Stimulated activated CD8-positive, alpha-beta memory T cell treated with anti-CD3 and anti-CD28 coated beads, Interleukin-4, amount 100 ng/mL, for 24 hours (primary cell): ENCODE measurements at places on chromosomes 16 and 17.

- no peak for DNase-seq
Measured at GRCh38 chr17:2238432-2239169, 65.0 kb downstream of the SMG6 start.

- peak; percentile 49 for DNase-seq
Measured at GRCh38 chr16:67546761-67547422, 15.4 kb upstream of the CTCF start.

DNA sequence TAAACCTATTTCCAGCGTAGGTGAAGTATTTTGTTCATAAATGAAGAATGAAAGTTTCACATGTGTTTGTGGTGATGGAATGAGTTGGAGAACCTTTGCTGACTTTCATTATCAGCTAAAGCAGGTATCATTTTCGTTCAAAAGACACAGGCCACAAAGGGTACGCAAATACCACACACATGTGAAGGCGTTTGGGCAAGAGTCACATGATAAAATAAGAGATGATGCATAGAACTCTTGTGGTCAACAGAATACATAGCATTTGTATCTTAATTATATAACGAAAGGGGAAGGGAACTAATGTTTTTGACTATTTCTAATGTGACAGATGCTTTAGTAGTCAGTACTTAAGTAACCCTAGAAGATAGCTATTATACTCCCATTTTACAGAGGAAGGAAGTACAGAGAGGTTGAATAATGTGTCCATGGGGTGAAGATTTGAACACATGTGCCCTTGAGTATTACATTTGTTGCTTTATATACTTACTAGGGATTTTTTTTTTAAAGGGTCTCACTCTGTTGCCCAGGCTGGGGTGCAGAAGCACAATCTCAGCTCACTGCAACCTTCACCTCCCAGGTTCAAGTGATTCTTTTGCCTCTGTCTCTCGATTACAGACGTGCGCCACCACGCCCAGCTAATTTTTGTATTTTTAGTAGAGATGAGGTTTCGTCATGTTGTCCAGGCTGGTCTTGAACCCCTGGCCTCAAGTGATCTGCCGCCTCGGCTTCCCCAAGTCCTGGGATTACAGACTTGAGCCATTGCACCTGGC, 4.8 kb downstream of the RPA1 start:
- DNase-seq, result no peak

GRCh38 chr16:5022521-5022920, 11.2 kb downstream of the NAGPA start:
- DNase-seq, result no peak

- DNase-seq, result no peak
Measured at GRCh38 chr17:1693339-1693738, 8.7 kb upstream of the PRPF8 start.

DNA sequence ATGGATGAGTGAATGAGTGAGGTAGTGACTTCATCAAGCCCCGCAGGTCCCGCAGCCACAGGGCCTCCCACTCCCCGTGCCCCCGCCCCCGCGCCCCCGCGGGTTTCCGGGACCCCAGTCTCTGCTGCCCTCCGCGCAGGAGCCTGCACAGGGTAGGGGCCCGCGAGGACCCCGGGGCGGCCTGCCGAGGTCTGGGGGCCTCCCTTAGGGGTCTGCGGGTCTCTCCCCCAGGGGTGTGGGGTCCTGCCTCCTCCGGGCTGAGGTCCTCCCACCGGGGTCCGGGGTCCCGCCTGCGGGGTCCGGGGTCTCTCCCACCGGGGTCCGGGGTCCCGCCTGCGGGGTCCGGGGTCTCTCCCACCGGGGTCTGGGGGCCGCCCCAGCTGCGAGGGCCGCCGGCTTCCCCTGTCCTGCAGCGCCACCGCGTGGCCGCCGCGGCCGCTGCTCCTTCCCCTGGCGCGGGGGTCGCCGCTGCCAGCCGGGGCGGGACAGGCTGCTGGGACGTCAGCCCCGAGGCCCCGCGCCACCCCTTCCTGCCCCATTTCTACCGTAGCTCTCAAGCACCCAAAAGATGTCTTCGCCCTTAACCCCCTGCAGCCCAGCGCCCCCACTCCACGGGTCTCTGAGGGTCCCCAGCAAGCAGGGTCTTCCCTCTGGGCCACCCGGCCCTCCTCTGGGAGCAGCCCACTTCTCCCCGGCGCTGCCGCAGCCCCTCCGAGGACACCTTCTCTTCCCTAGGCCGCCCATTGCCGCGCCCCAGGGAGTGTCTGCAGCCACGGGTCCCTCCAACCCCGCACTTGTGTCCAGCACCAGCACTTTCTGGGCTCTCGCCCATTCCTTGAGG, 10.4 kb upstream of the CHMP6 start:
- DNase-seq, result no peak

- no peak for DNase-seq
Measured at GRCh38 chr16:20952139-20952920, 51.8 kb downstream of the LYRM1 start.

GRCh38 chr17:9185688-9186284, 164.5 kb downstream of the NTN1 start:
- DNase-seq, result no peak

DNA sequence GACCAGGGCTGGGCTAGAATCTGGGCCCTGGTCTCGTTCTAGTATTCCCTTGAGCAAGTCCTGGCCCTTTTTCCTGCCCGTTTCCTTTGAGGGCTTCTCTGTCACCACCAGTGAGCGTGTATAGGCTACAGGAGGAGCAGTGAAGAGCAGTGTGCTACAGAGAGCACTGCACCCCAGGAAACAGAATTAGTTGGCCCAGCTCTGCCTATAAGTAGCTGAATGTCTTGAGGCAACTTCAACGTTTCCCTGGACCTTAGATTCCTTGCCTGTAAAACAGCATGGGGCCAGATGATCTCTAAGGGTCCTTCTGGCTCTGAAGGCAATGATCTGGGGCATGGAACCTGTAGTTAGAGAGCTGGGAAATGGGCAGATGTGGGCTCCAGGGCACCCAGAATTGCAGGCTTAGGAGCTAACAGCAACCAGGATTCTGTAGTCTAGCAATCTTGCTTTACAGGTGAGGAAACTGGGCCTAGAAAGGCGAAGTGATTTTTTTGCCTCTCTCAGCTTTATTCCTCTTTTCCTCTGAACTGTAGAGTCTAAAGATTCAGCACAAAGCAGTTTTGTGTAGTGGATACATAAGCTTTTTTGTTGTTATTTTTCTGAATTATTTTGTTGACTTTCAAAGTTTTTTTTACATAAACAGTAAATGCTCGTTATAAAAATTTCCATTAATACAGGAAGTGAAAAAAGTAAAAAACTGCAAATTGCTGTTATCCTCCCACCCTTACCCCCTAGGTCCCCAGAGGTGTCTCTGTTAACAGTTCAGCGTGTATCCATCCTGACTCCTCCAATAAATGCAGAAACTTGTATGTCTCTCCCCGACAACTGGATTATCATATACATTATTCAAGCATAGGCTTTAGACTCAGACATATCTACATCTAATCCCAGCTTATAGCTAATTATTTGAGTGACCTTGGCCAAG, 1.7 kb upstream of the MYL4 start:
- no peak for DNase-seq

DNA sequence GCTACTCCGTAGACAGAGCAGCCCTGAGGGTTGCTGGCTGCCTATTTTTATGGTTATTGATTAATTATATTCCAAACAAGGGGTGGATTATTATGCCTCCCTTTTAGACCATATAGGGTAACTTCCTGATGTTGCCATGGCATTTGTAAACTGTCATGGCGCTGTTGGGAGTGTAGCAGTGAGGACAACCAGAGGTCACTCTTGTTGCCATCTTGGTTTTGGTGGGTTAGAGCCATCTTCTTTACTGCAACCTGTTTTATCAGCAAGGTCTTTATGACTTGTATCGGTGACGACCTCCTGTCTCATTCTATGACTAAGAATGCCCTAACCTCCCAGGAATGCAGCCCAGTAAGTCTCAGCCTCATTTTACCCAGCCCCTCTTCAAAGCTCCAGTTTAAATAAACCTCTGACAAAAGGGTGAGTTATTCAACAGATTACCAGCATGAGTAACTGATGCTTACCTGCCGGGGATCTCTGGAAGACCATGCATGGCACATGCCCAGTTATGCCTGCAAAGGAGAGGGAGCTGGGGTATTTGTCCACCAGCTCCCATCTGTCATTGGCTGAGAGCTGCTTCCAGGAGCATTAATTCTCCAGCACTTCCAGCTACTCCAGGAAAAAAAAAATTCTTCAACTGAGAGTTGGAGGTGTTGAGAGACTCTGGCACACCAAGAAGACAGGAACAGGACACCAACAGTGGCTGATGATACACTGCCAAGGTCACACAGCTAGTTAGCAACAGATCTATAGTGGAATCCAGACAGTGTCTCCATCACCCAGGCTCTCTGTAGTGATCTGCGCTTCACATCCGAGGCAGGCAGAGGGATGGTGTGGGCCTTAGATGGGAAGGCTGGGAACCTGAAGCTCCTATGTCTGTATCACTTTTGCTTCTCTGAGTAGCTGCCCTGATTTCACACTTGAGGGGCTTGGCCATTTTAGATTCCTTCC, 36.6 kb upstream of the IL21R start:
- DNase-seq, result no peak

DNA sequence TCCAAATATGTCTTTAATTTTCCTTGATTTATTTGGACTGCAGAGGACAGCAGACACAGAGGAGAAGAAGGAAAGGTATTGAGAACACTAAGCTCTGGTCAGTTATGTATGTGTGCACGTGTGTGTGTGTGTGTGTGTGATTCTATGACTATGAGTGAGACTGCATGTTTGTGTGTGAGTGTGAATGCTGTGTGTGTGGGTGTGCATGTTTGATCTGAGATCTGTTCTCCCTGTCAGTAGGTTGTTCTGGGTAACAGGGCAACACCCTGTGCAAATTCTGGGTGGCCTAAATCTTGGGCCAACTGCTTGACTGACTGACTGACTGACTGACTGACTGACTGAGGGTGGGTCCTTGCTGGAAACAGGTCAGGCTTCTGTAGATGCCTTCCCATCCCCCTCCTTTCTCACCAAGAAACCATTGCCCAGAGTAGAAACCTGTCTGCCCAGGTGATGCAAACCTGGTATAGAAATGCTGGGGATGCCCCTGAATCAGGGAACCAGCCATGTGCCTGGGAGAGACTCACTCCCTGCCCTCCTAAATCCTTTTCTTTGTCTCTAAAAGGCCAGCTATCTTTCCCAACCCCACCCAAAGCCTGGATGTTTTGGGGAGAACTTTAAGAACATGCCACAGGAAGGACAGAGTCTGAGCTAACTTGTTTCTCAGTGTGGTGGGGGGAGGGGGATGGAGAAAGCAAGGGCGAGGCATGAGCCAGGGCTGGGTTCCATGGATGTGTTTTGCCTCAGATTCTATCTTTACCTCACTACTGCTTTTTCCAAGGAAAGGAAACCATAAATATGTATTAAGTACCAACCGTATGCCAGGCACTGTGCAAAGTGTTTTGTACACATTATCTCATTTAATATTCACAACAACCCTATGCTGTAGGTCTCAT, 4.5 kb upstream of the NR1D1 start:
- no peak for DNase-seq

GRCh38 chr17:64180089-64181073, 50.4 kb upstream of the ERN1 start:
- no peak for DNase-seq

DNA sequence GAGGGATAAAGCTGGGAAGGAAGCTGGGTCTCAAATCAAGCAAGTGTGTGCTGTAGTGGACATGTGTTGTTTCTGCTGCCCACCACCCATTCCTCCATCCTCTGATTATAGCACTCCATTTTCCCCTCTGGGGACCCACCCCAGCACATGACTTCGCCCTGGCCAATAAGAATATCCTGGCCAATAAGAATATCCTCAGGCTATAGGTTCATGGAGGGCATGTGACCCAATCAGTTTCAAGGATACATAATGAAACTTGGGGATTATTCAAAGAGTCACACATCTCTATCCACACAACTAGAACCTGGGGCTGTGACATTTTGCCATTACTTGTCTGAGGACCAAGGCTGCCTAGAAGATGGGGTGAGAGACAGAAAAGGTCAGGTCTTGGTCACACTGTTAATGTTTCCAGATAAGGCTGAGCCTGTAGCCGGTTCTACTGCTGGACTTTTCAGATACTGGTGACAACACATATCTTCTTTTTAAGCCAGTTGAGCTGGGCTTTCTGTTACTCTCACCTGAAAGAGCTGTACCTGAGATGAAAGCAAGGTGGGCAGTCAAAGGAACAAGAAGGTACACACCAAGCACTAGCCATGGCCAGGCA, 33.7 kb downstream of the MYO18A start:
- no peak for DNase-seq

GRCh38 chr17:6350806-6351205, 84.1 kb downstream of the AIPL1 start:
- no peak for DNase-seq

- DNase-seq, result no peak
Measured at GRCh38 chr16:54049591-54050458, 236.8 kb downstream of the IRX3 start.

GRCh38 chr17:16191604-16192003, 23.7 kb downstream of the NCOR1 start:
- no peak for DNase-seq

DNA sequence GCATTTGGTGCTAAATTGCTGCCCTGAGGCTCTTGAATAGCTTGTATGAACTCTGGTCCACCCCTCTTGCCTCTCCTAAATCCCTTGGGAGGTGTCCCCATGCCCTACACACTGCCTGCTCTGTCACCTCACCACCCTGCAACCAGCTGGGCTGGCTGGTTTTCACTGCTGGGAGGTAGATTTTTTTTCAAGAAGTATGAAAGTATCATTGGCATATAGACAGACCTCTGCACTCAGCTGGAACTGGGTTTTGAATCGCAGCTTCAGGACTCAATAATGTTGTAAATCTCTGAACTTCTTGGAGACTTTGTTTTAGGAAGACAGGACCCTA, 184.9 kb downstream of the MSI2 start:
- DNase-seq, result no peak

- no peak for DNase-seq
Measured at GRCh38 chr16:71628810-71629209, 2.8 kb downstream of the MARVELD3 start.

GRCh38 chr17:77287432-77288068, 146.8 kb downstream of the SEC14L1 start:
- no peak for DNase-seq

- no peak for DNase-seq
Measured at GRCh38 chr16:84785843-84786581, 33.8 kb upstream of the CRISPLD2 start.

- DNase-seq, result no peak
Measured at GRCh38 chr17:68973098-68973846, 18.1 kb upstream of the ABCA8 start.

GRCh38 chr17:39664581-39665561, at the start of gene TCAP:
Gene TCAP (plus strand): TSS chr17:39665349. CDS start chr17:39665360, 11 bp downstream.
- DNase-seq, result no peak

DNA sequence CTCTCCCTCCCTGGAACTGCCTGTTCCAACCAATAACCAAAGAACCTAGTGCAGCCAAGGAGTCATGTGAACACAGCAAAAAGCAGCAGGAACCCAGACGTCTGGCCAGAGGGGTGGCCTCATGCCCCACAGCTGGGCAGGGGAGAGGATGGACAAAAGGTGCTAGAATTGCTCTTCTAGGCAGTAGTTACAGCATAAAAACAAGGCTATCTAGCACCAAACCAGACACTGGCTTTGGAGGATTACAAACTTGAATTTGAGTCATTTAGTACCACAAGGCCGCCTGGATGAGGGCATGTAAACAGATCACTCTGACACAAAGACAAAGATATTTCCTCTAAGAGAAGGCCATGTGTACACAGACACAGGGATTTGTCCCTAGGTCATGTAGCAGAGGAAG, 423.3 kb upstream of the MAF start:
- no peak for DNase-seq

GRCh38 chr16:89864527-89864820, 8.9 kb upstream of the TCF25 start:
- no peak for DNase-seq

- no peak for DNase-seq
Measured at GRCh38 chr17:67470163-67470562, 93.1 kb downstream of the PITPNC1 start.

- no peak for DNase-seq
Measured at GRCh38 chr16:7755347-7755882, 422.8 kb downstream of the RBFOX1 start.
